ENCODE measurements at places on chromosomes 7 and 10.

GRCh38 chr7:70728872-70729552, 402.9 kb upstream of the GALNT17 start:
- peak; percentile 52 for DNase-seq

DNA sequence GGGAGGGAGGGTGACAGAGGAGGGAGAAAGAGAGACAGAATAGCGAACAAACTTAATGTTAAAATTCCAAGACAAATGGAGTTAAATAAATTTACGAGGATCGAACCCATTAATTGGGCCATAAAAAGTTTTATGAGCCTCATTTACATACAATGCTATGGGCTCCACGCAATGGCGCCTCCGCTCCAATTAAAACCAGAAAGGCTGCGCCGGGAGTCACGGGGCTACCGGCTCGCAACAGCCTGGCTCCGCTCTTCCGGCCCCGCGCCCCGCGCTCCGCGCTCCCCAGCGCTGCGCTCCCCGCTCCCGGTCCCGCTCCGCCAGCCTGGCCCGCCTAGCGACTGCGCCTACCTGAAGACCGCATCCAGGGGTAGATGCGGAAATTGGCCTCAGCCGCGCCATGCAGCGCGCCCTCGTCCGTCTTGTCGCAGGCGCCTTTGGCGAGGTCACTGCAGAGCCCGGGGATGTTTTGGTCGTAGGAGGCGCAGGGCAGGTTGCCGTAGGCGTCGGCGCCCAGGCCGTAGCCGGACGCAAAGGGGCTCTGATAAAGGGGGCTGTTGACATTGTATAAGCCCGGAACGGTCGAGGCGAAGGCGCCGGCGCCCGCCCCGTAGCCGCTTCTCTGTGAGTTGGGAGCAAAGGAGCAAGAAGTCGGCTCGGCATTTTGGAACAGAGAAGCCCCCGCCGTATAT, 513 bp downstream of the HOXA7 start:
- DNase-seq = no peak

DNA sequence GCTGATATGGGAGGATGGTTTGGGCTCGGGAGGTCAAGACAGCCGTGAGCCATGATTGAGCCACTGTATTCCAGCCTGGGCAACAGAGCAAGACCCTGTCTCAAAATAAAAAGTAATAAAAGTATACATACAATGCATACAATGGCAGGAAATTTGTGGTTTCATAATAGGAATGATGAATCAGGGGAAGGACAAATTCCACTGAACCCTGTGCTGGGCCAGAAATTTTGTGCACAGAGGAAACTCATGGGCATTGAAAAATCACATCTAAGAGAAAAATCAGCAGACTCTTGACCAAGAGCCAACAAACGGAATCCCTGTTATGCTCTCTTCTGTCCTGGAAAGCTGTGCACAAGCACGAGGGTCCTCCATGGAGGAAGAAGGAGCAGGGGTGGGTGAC, 35.1 kb downstream of the SEM1 start:
- no peak for DNase-seq

DNA sequence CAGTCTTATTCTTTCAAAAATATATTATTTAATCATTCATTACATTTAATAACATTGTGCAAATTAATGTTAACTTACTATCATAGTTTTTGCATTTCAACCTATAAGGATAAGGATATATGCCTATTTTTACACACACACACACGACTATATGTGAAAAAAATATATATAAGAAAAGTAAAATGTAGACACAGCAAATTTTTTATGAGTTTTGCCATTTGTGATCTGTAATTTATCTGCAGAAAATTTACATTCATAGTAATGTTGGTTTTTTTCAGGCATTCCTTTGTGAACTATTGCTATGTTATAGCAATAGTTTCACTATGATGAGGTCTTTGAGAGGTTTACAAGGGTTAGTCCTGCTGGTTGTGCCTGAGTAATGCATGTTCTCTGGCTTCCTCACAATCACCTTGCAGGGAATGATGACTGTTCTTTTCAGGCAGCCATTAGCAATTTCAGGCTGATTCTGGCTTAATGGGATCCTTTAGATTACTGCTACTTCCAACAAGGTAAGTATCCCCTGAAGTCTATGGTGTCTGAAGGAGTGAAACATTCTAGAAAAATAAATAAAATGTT, 183.7 kb upstream of the CDK1 start:
- DNase-seq = no peak

DNA sequence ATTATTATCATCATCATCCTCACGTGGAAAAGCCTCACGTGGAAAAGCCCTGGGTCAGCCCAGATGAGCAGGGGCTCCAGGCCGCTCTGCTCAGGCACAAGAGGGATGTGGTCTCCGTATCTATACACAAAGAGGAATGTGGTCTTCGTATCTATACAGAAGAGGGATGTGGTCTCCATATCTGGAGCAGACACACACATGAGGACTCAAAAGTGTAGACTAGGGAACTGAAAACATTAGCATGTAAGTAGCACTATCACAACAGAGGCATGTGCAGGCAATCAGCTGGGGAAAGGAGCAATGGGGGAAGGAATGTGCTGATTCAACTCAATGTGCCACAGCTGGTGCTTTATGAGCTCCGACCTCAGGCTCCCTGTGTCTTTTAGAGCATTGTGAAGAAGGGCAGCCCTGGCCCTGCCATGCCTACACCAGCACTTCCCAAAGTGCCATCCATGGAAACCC, 86.5 kb downstream of the PLXNA4 start:
- DNase-seq = no peak

DNA sequence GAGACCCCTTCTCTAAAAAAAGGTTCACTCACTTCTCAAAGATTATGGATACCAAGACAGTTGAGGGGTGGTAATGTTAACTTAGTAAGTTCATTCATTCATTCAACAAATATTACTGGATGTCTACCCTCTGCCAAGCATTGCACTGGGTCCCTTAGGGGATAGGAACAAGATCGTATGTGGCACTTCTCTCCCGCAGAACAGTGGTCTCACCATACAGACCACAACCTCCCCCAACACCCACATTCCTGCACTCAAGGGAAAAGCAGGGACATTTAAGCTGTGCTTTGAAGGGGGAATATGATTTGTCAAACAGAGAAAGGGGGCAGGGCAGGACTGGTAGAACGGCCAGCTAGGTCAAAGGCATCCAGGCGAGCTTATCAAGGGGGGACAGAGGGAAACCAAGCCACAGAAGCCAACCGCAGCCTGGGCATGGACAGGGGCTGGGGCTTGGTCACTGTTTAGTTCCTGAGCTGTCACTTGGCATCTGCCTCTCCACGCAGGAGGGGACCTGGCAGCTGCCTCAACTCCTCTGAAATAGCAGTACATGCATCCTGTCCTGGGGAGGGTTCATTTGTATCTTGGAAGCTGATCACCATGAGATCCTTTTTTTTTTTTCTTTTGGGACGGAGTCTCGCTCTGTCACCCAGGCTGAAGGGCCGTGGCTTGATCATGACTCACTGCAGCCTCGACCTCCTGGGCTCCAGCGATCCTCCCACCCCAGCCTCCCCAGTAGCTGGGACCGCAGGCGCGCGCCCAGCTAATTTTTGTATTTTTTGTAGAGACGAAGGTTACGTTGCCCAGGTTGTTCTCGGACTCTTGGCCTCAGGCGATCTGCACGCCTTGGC, 949 bp upstream of the CLIP2 start:
- peak; percentile 61 for DNase-seq

GRCh38 chr7:37035631-37036030, 311.3 kb upstream of the AOAH start:
- DNase-seq = no peak

DNA sequence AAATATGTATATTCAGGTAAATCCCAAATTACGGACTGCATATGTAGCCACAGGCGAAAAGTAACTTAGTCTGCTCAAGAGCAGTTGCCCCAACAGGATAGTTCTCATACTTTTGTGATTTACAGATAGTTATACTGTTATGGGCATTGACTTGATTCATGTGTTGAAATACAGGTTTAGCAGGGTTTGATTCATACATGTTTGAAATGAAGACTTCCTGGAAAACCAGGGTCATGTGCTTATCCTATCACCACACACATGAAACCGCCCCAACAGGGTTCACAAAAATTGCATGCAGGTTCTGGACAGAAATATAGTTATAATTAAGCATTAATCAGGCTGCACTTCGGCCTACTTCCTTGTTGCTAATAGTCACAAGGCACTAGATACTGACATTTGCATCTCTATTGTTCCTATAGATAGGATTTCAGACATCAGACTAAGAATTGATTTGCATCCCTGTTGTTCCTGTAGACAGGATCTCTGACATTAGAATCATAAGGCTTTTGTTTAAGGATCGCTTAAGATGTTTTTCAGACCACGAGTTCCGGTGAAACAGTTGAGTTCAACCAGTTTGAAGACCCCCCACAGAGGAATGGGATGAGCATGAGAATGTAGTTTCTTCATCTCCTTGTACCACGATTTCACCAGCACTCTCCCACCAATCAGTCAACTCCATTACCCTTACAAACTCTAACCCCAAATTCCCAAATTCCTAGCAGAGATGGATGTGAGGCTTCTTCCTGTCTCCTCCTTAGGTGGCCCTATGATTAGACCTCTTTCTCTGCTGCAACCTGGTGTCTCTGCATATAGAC, 2.0 kb upstream of the ZNF398 start:
- no peak for DNase-seq

- no peak for DNase-seq
These were observed 23.1 kb downstream of the GBX1 start for GRCh38 chr7:151144387-151144786.

- peak; percentile 83 for DNase-seq
These were observed 481.4 kb downstream of the GALNT17 start for GRCh38 chr7:71613313-71613712.

GRCh38 chr7:12327922-12328321, 75.7 kb downstream of the VWDE start:
- no peak for DNase-seq

- DNase-seq = no peak
These were observed 109.7 kb upstream of the PPIF start for GRCh38 chr10:79237454-79238157.

DNA sequence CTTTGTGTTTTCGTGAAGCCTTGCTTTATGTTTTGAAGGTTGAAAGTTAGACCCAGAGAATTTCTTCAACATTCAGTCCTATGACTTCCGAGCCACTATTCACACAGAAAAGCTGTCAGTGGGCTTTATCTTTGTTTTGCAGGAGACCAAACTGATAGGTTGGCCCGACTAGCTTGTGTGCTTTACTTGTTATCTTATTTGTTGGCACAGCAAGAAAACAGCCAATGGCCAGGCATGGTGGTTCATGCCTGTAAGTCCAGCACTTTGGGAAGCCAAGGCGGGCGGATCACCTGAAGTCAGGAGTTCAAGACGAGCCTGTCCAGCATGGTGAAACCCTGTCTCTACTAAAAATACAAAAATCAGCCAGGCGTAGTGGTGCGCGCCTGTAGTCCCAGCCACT, 16.0 kb upstream of the GDI2 start:
- no peak for DNase-seq

DNA sequence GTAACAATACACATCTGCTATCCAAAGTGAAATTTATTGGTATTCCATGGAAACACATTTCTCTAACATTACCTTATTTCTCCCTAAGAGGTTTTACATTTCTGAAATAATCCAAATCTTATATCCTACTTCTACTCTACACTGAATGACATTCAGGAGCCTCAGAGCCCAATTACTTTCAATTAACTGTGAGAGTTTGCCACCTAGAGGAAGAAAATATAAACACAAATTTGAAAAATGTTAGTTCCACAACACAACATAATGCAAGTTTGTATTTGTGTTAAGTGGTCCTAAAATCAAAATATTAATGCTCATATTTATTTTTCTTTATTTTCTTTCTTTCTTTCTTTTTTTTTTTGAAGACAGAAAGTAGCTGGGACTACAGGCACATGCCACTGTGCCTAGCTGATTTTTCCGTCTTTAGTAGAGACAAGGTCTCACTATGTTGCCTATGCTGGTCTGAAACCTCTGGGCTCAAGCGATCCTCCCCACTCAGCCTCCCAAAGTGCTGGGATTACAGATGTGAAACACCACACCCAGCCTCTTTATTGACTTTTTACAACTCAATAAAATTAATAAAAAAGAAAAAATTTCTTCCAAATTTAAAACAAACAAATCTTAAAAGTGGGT, 46.0 kb downstream of the ATAD1 start:
- peak; percentile 51 for DNase-seq

GRCh38 chr7:19754521-19755116, 18.8 kb downstream of the TMEM196 start:
- DNase-seq = peak; percentile 13

DNA sequence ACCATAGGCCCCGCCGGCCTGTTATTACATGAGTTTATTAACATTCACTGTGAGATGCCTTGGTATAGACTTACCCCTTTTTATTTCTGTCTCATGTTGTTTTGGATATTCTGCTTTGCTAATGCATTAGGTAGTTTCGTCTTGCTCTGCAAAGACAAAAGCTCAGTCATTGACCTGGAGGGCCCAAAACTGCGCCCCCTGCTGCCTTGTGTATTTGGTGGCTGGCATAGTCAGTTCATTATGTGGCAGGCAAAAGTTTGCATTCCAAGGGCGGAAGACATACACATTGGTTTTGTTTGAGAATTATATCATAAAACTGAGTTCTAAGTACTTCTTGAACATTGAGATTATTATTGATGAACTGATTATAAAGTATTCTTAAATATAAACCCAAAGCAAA, 372.5 kb downstream of the SDK1 start:
- peak; percentile 2 for DNase-seq

DNA sequence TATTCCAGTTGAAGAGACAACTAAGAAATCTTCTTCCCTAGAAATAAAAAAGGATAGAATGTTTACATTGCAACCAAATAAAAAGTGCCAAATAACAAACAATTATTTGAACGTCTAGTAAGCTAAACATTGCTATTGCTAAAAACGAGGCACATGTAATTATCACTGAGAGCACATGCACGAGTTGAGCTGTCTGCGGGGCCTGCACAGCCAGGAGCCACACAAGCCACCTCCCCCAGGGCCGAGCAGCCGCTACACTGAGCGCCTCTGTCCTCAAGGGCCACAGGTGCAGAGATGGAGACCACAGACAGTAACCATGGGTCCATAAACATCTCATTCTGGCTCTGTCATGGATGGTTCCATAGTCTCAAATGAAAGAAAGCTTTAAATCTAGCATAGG, 17.2 kb downstream of the NCAPG2 start:
- DNase-seq = no peak

GRCh38 chr10:84548869-84549268, 220.5 kb downstream of the CCSER2 start:
- DNase-seq = no peak

- DNase-seq = no peak
These were observed 106.3 kb downstream of the CCNY start for GRCh38 chr10:35442592-35442991.

DNA sequence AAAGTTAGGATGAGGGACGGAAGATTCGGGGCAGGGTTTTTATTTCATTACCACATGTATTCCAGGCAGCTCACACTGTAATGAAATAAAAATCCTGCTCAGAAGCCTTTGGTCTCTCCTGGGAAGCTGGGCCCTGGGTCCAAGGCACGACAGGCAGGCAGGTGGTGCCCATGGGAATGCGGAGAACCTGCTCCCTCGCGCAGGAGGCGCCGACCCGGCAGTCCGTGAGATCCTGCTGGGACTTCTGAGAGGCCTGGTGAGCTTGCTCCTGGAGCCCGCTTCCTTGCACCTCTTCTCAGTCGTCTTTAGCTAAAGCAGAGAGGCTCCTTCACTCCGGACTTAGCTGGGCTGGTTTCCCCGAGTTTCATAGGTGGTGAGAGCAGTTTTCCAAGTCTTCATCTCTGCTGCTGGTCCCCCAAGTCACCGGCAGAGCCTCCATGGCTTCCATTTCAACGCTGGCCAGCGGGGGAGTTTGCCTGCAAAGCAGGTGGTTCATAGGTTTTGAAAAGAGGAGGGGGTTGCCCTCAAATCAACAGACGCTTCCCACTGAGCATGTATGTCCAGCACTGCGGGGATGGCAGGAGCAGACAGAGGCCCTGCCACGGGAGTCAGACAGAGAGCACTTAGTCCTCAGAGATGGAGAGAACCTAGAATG, 24.5 kb downstream of the IL15RA start:
- no peak for DNase-seq

GRCh38 chr7:151806204-151806603, 70.7 kb downstream of the PRKAG2 start:
- DNase-seq = peak; percentile 49

All from cerebellar cortex (tissue), 1 donor.